ENCODE measurements at places on chromosomes 13 and 19.
A peak's percentile ranks its signal among the peaks of the same experiment; 100 is the strongest.

GRCh38 chr19:3108775-3109174 is 14.6 kb downstream of the GNA11 start:
- peak; percentile 66 for DNase-seq

- DNase-seq: no peak
Measured at GRCh38 chr19:7603919-7604318, 8.3 kb downstream of the CAMSAP3 start.

- no peak for DNase-seq
Measured at GRCh38 chr13:24068472-24068871, 92.0 kb upstream of the SPATA13 start.

DNA sequence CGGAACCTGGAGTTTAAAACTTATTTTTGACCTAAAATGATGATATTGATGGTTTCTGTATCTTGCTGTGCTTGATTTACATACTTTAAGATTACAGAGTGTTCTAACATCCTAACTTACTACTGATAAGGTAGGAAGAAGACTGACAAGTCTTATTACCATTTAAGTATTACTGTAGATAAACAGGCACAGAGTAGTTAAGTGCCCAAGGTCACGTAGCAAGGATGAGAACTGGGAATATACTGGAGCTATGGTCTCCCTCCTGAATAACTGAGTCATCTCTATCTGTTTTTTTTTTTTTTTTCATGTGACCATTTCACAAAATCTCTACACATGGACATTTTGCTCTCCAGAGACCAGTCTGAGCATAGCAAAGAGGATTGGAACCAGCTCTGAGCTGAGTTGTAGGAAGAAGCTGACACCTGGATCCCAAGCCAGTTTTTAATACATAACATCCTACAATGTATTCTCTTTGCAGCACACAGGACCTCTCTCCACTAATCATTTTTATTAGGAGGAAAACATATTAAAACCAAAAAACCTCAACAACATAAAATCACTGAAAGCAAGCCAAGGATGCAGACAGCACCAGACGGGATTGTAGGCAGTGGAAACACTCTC is 173.5 kb downstream of the DNAJC15 start:
- DNase-seq: no peak

DNA sequence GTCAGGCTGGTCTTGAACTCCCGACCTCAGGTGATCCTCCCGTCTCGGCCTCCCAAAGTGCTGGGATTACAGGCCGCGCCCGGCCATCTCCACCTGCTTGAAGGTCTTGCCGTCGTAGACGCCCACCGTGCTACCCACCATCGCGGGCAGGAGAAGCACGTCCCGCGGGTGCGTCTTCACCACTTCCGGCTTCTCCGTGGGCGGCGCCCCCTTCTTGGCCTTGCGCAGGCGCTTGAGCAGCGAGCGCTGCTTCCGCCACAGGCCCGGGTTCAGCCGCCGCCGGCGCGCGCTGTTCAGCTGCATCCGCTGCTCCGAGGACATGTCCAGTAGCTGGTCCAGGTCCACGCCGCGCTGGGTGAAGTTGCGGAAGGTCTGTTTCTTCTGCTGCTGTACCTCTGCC is 21.6 kb downstream of the EFNA2 start:
- no peak for DNase-seq

DNA sequence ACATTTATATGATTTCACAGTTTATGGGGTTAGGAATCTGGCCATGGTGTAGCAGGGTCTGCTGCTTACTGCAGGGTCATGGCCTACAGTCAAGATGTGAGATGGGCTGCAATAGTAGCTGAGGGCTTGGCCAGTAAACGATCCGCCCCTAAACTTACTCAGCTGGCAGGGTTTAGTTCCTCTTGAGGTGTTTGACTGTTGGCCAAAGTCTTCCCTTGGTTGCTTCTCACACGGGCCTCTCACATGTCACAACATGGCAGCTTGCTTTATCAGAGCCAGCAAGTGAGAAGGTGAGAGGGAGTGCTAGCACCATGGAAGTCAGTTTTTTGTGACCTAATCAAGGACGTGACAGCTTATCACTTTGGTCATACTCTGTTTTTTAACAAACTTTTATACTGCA is 77.1 kb downstream of the DNAJC3 start:
- DNase-seq: no peak

DNA sequence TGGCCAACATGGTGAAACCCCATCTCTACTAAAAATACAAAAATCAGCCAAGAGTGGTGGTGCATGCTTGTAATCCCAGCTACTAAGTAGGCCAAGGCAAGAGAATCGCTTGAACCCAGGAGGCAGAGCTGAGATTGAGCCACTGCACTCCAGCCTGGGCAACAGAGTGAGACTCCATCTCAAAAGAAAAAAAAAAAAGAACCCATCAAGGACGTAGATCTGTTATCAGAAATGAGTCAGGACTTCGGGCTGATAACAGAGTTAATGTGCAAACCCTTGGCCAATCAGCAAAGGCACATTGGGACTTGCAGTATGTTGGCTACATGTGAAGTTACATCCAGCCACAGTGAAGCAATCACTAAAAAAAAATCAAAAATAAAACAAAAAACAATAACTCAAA is 4.8 kb upstream of the LGALS7B start:
- no peak for DNase-seq

- no peak for DNase-seq
Measured at GRCh38 chr13:74184283-74184682, 50.1 kb upstream of the KLF12 start.

- no peak for DNase-seq
Measured at GRCh38 chr19:56905631-56906150, 65.2 kb upstream of the PEG3 start.

All from left cardiac atrium (tissue), 4 donors.